Right atrium auricular region (tissue), 2 donors: ENCODE measurements at places on chromosomes 13 and 19. TPM values are rescaled to one million over a fixed set of nuclear protein-coding genes. Genes with fewer than 3 reads are reported as not detected.

Gene SERTAD3
- 19.2 TPM for total RNA-seq

- H3K4me3 ChIP-seq = no peak overlapping the region
- peaks cover 5% of the 10 kb centered on the region for H3K4me1 ChIP-seq
- DNase-seq = no peak
- H3K27me3 ChIP-seq = peaks cover 6% of the 10 kb centered on the region
- peak overlapping the region; percentile 70 for H3K27ac ChIP-seq
Measured at GRCh38 chr19:49073514-49074378, 1.2 kb upstream of the KCNA7 start.

- H3K27me3 ChIP-seq = no peaks in the 10 kb centered on the region
- H3K36me3 ChIP-seq = peaks cover 55% of the 10 kb centered on the region
- H3K4me3 ChIP-seq = no peak overlapping the region
- DNase-seq = no peak
- H3K27ac ChIP-seq = no peak overlapping the region
Measured at GRCh38 chr19:5136073-5136855, 167.4 kb downstream of the KDM4B start.

Gene ZNF507
- total RNA-seq = 9.0 TPM

Gene JUND
- total RNA-seq = 420 TPM

DNA sequence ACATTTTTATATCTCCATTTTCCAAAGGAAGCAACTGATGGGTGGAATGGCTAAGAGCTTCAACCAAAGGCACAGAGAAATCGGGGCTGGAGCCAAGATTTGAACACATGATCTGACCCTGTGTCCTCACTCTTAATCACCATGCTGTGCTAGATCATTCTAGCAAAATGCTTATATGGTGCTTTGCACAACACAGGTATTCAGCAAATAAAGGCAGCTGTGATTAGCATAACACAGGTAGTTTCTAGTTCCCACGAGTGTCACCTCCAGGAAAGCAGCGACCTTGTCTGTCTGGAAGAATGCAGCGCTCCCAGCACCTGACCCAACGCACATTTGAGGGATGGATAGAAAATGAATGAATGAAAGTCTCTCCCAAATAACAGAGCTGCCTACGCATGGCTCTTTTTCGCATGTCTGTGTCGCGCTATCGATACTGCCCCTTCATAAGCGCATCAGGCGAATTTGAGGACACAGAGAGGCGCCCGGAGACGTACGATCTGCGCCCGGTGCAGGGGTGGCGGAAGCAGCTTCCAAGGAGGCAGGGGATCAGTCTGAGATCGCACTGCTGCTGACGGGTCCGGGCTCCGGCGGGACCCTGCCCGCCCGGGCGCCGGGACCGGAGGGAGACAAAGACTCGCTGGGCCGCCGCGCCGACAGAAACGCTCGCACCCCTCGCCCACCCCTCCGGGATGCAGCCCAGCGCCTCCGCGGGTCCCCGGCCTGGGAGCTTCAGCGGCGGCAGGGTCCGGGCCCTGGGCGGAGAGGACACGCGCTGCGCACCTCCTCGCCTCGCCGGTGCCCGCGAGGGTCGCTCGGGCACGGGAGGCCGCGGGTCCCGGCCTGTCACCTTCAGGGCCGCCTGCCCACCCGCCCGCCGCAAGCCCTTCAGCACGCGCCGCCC lies 609 bp downstream of the EPS15L1 start:
- no peak for DNase-seq
- H3K4me1 ChIP-seq = no peaks in the 10 kb centered on the region
- H3K27me3 ChIP-seq = no peaks in the 10 kb centered on the region
- H3K36me3 ChIP-seq = no peaks in the 10 kb centered on the region
- H3K27ac ChIP-seq = peak overlapping the region; percentile 93

DNA sequence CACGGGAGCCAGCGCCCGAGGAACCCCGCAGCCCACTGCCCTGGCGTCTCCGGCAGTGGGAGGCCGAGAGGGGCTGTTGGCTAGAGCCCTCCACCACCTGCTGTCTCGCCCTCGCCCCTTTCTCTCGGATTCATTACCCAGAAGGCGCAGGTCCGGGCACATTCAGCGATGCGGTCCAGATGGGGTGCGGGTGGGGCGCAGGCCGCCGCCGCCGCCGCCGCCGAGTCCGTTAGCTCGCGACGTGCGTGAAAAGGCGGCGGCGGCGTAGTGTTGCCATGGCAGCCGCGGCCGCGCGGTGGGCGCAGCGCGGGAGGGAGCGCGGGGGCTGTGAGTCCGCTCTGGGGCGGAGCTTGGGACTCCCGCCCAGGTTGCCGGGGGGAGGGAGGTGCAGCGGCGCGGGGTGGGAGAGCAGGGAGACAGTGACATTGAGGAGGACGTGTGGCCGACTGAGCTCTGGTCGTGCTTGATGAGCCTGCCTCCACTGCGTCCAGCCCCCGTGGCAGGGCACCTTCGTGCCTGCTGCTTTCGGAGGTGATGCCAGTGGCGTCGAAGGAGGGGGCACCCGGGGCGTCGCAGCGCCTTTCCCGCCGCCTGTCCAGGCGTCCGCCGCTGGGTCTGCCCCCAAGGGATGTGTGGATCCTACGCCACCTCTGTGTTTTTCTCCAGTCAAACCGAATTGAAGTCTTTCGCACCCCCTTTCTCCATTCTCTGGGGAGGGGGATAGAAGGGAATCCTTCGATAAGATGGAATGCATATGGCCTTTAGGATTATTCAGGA lies at the start of gene KATNAL1:
KATNAL1 (minus strand) TSS at position 358 of the 777 bp plus-strand sequence. CDS start 23,774 bp downstream, outside the sequence.
- H3K4me3 ChIP-seq = peak within 1 kb of the TSS; percentile 97
- peak within 1 kb of the TSS; percentile 98 for H3K27ac ChIP-seq
- H3K36me3 ChIP-seq = no peaks in the 10 kb centered on the region
- peak; percentile 79 for DNase-seq
- H3K4me1 ChIP-seq = no peaks in the 10 kb centered on the region

DNA sequence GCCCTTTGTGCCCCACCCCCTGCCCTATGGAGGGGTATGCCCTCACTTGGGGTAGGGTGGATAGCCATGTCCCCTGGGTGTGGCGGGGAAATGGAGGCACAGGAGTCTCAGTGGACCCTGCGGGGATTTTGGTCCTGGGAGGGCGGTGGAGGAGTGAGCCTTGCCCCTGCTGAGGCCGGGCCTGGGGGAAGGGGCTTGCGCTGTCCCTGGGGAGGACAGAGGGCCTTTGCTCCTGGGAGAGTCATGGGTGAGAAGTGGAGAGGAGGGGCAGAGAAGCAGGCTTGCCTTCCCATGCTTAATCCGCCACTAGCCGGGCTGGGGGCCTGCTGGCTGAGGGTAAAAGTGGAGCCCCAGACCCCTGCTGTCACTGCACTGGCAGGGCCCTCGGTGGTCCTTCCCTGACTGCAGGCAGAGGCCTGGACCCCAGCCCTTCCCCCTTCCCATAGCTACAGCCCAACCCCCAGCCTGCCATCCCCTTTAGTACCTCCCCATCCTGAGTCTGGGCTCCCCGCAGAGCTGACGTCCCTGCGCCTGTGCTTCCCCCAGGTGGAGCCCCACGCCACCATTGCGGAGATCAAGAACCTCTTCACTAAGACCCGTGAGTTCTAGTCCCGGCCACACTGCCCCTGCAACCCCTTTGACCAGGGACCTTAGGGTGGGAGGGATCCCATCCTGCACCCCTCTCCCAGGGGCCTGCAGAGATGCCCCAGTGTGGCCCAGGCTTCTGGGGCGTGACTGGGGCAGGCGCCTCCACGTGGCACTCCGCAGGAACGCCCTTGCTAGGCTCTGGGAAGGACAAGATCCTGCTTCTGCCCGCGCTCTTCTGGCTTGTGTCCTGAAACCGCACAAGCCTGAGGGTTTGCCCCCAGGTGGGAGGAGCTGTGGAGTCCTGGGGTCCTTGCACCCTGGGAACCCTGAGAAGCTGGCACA lies 8.9 kb downstream of the NDUFB7 start:
- H3K4me1 ChIP-seq = no peaks in the 10 kb centered on the region
- H3K36me3 ChIP-seq = peaks cover 14% of the 10 kb centered on the region
- DNase-seq = no peak
- H3K27me3 ChIP-seq = no peaks in the 10 kb centered on the region
- H3K4me3 ChIP-seq = peak overlapping the region; percentile 20
- peak overlapping the region; percentile 95 for H3K27ac ChIP-seq

GRCh38 chr13:25819856-25820530 lies 231.8 kb downstream of the SHISA2 start:
- no peak for DNase-seq
- no peak overlapping the region for H3K4me3 ChIP-seq
- H3K27ac ChIP-seq = no peak overlapping the region
- no peaks in the 10 kb centered on the region for H3K4me1 ChIP-seq
- H3K27me3 ChIP-seq = no peaks in the 10 kb centered on the region

- peaks cover 100% of the 10 kb centered on the region for H3K36me3 ChIP-seq
- H3K4me1 ChIP-seq = peaks cover 18% of the 10 kb centered on the region
- H3K27ac ChIP-seq = no peak overlapping the region
- H3K4me3 ChIP-seq = no peak overlapping the region
Measured at GRCh38 chr19:18856385-18857126, 24.8 kb downstream of the UPF1 start.
